ENCODE measurements at places on chromosomes 12 and 14. TPM values are rescaled to one million over a fixed set of nuclear protein-coding genes. Genes with fewer than 3 reads are reported as not detected.

The GPR132 gene
- total RNA-seq, result 0.74 TPM

The KLHDC2 gene
- 134 TPM for total RNA-seq

The TEP1 gene
- total RNA-seq, result 3.7 TPM

The UNC79 gene
- 33.9 TPM for total RNA-seq

The OTOGL gene
- 0.25 TPM for total RNA-seq

The ADAM21 gene
- total RNA-seq, result not detected

The ASCL1 gene
- total RNA-seq, result 8.6 TPM

The TAS2R20 gene
- 7.4 TPM for total RNA-seq

The SYNDIG1L gene
- 0.98 TPM for total RNA-seq

The ESR2 gene
- 0.98 TPM for total RNA-seq

The MIP gene
- total RNA-seq, result not detected

The CLEC2D gene
- 9.1 TPM for total RNA-seq

The KLHDC1 gene
- 14.0 TPM for total RNA-seq

The GPR84 gene
- not detected for total RNA-seq

The HOXC10 gene
- not detected for total RNA-seq

The EPYC gene
- not detected for total RNA-seq

The DIO2 gene
- total RNA-seq, result 27.0 TPM

The TBK1 gene
- 24.8 TPM for total RNA-seq
